ENCODE measurements at places on chromosomes 5 and 9. TPM values are rescaled to one million over a fixed set of nuclear protein-coding genes. Genes with fewer than 3 reads are reported as not detected.

Gene GARIN3
- not detected for total RNA-seq

- no peak overlapping the region for H3K4me3 ChIP-seq
- H3K27me3 ChIP-seq: no peaks in the 10 kb centered on the region
- H3K27ac ChIP-seq: no peak overlapping the region
- H3K36me3 ChIP-seq: no peaks in the 10 kb centered on the region
- no peaks in the 10 kb centered on the region for H3K4me1 ChIP-seq
- DNase-seq: no peak
Observed at GRCh38 chr5:107435061-107435460, 235.7 kb downstream of the EFNA5 start.

- H3K27me3 ChIP-seq: no peaks in the 10 kb centered on the region
- DNase-seq: no peak
- no peaks in the 10 kb centered on the region for H3K36me3 ChIP-seq
- no peaks in the 10 kb centered on the region for H3K4me1 ChIP-seq
- no peak overlapping the region for H3K27ac ChIP-seq
- no peak overlapping the region for H3K4me3 ChIP-seq
Observed at GRCh38 chr9:19768798-19769197, 20.0 kb downstream of the SLC24A2 start.

Gene IL9
- total RNA-seq: not detected

Gene CARD6
- 5.9 TPM for total RNA-seq

Gene PCDHB13
- total RNA-seq: not detected

- no peak overlapping the region for H3K27ac ChIP-seq
- H3K27me3 ChIP-seq: no peaks in the 10 kb centered on the region
- no peak overlapping the region for H3K4me3 ChIP-seq
- H3K4me1 ChIP-seq: peaks cover 42% of the 10 kb centered on the region
Observed at GRCh38 chr9:98172604-98173003, 19.8 kb downstream of the CORO2A start.
